ENCODE measurements at places on chromosomes 13 and 19.

DNA sequence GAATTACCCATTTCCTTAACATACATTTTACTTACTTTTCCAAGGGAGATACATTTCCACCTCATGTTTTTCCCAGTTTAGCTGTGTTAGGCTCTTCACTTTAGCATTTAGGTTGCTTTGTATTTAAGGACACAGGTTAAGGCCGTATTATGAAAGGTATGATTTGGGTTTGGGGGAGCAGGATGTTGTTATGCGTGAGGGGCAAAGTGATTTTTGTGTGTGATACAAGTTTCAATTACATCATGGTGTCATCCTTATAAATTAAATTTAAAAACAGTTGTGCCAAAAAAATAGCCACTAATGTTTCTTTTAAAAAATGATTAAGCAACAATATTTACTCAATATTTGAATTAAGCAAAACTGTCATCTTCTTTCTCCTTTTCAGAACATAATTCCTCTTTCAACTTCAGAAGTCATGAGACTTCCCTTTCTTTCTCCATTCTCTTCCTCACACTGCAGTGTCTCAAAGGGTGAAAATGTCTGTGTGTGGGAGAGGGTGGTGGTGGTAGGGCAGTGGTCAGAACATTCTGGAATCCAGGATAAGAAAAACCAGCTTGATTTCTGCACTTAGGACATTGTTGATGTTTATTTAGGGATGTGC lies 126.2 kb downstream of the KCNRG start:
- DNase-seq = no peak

DNA sequence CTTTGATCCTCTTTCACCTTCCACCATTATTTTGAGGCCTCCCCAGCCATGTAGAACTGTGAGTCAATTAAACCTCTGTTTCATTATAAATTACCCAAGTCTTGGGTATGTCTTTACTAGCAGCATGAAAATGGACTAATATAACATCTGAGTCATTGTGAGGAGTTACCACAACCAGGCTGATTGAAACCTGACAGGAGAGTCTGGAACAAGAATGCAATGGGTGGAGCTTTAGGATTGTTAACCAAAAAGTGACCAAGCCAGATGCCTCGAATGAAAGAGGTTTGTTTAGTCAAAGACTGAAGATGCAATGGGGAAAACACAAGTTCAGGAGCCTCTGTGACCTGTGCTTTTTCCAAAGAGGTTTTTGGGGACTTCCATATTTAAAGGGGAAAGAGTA lies 659.0 kb downstream of the SLITRK6 start:
- DNase-seq = no peak

DNA sequence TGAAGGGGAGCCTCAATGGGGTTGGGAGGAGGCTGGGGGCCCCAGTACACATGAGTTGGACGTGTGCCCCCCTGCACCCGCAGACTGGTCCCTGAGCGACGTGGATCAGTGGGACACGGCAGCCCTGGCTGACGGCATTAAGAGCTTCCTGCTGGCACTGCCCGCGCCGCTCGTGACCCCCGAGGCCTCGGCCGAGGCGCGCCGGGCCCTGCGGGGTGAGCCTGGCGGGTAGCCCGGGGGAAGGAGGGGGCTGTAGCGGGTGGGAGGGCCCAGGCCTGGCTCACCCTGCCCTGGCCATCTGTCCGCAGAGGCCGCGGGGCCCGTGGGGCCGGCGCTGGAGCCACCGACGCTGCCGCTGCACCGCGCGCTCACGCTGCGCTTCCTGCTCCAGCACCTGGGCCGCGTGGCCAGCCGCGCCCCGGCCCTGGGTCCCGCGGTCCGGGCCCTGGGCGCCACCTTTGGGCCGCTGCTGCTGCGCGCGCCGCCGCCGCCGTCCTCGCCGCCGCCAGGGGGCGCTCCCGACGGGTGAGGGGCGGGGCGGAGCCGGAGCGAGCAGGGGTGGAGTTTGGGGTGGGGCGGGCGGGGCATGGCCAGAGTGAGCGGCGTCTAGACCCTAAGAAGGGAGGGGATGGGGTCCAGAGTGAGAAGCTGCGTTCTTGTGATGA lies 8.1 kb downstream of the PIK3R2 start:
- peak; percentile 78 for DNase-seq

- DNase-seq = no peak
Measured at GRCh38 chr13:21537105-21537504, 66.9 kb downstream of the MICU2 start.

- no peak for DNase-seq
Measured at GRCh38 chr13:50390503-50391248, 375.4 kb downstream of the KCNRG start.

DNA sequence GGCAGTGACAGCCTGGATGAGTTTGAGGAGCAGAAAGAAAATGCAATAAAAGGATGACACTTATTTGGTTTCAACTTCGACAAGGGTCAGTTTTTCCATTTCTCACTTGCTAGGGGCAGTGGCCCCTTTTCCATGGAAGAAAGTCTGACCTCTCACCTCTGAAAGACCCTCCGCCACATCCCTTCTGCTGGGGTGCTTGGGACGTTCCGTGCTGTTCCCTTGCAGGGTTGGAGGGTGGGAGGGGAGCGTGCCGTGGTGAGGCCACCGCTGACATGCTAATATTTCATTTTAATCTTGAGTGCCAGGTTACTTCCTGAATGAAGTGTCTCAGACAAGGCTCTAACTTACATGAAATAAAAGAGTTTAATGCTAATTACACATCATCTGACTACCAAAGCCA lies 5.2 kb upstream of the ZNF536 start:
- DNase-seq = no peak

- no peak for DNase-seq
Measured at GRCh38 chr19:47022541-47023447, 3.2 kb downstream of the NPAS1 start.
